ENCODE measurements at places on chromosomes 1 and 21.

- DNase-seq: no peak
These were observed 6.3 kb upstream of the ZSCAN20 start for GRCh38 chr1:33466159-33466558.

- DNase-seq: no peak
These were observed 51.7 kb downstream of the BACE2 start for GRCh38 chr21:41219498-41220207.

DNA sequence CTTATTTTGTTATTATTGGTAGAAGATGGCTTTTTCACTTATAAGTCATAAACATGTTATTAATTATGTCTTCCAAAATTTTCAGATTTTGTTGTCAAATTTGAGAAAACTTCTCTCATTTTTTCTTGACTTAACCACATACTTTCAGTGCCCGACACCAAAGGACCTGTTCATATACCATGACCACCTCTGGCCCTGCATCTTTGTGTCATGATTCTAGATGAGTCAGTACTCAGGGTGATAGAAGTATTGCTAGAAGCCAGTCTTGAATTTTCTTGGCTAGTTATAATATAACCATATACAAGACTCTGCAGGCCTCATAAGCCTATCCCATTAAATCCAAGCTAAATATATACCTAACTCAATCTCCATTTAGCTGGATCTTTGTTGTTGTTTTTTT, 35.4 kb upstream of the DPH5 start:
- no peak for DNase-seq

DNA sequence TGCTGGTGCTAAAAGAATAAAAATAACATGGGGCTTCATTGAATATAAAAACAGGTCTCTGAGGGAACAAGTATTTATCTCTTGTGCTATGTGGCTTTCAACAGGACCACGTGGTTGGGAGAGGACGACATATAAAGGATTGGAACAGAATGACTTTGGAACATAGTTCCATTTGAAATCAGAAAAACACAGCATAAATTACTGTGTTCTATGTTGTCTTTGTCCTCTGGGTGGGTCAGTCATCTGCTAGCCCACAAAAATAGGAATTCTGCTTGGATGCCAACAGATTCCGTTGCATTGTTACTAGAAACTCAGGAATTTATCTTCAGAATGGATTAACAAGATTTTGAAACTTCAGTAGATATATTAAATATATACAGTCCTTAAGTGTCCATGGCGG, 5.9 kb downstream of the CEP85 start:
- DNase-seq: no peak

GRCh38 chr1:86858524-86859261, 55.2 kb downstream of the SELENOF start:
- no peak for DNase-seq

DNA sequence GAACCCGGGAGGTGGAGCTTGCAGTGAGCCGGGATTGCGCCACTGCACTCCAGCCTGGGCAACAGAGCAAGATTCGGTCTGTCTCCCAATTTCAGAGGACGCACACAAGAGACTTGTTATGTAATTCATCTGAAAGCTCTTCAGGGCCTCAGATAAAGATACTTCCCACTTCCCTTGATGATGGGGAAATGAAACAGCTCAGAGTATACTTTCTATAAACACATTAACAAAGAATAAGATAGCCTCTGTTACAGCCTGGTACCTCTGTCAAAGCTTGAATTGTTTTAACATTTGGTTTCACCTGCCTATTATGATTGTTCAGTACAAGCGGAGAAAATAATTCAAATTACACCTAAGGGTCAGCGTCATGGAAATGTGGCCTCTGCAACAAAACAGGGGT, 622.9 kb upstream of the ADGRL4 start:
- no peak for DNase-seq

DNA sequence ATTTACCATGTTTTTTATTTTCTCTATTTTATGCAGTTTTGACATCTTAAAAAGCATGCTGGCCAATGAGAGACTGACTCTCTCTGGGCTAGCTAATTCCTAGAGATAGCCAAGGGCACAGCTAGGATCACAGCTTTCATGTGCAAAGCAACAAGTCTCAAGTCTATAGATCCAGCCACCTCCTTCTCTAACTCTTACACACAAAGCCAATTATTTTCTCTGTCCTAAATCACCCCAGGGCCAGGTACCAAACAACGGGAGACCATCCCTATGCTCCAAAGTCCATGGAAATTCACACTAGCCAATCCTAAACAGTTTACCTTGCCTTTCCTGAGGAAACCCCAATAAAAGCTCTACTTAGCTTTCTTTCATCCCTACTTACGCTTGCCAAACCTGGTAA, 38.0 kb downstream of the ARHGAP29 start:
- DNase-seq: no peak

- no peak for DNase-seq
These were observed 91.9 kb upstream of the CTTNBP2NL start for GRCh38 chr1:112304126-112304525.

GRCh38 chr1:10686404-10687040, 109.9 kb downstream of the CASZ1 start:
- no peak for DNase-seq

DNA sequence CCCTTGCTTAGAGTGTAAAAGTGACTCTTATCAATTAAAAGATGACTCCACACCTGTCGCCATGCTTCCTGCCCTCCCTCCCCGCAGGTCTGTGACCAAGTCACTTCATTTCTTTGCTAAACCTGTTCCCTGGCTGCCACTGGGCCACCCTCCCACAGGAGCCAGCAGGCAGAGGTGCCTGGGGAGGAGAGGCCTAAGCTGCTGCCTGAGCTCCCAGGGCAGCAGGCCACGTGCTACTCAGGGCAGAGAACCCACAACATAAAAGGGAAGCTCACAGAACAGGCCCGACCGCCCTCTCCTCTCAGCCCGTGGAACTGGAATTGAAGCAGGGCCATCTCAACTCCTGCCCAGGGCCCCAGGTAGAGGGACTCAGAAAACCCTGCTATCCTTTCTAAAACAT, 4.9 kb downstream of the C1orf198 start:
- DNase-seq: no peak

GRCh38 chr1:47232187-47232874, at the start of gene TAL1:
TAL1 (minus strand) TSS chr1:47232225; CDS start chr1:47225888, 6,337 bp downstream.
- DNase-seq: no peak

Measured in activated CD4-positive, alpha-beta T cell treated with anti-CD3 and anti-CD28 coated beads, Interleukin-2, amount 50 U/mL, for 48 hours (primary cell).